ENCODE measurements at places on chromosomes 11 and 22.

DNA sequence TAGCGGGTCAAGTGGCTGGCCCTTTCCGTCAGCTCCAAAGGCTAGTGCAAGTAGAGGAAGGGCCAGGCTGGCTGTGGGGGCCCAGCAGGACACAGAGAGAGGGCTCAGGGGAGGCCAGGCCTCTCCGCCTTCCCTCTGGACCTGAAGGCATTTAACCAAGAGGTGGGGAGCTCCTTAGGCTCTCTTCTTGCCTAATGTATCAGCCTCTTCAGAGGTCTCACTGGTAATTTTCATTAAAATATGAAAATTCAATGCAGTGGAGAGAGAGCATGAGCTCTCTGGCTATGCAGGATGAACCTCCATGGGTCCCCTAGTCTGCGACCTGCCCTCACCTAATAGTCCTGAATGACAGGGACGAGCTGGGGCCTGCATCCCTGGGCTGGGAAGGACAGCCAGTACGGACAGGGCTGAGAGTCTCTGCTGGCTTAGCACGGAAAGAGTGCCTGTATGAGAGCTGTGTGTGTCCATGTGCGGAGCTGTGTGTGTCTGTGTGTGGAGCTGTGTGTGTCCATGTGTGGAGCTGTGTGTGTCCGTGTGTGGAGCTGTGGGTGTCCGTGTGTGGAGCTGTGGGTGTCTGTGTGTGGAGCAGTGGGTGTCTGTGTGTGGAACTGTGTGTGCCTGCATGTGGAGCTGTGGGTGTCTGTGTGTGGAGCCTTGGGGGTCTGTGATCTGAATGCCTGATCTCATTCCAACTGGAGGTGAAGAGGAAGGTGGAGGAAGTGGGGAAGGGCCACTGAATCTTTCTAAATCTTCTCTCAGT is 2.4 kb downstream of the ALX4 start:
- DNase-seq = no peak

- no peak for DNase-seq
Measured at GRCh38 chr22:42410708-42411107, 21.5 kb downstream of the NFAM1 start.

DNA sequence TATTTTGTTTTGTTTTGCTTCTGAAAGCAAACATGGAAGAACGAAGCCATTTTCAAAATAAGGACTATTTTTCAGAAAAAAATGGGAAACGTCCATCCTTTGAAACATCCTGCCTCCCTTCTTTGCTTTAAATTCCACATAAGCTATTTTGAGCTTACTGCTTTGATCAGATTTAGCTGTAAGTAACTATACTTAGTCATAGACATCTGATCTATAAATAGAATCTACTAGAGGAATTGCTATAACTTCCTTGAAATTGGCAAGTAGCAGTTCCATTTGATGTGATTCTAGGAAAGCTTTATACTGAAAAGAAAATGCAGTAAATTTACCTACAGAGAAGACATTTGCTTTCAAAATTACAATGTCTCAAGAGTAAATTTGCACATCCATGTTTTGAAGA is 305.8 kb downstream of the TTC28 start:
- DNase-seq = no peak

DNA sequence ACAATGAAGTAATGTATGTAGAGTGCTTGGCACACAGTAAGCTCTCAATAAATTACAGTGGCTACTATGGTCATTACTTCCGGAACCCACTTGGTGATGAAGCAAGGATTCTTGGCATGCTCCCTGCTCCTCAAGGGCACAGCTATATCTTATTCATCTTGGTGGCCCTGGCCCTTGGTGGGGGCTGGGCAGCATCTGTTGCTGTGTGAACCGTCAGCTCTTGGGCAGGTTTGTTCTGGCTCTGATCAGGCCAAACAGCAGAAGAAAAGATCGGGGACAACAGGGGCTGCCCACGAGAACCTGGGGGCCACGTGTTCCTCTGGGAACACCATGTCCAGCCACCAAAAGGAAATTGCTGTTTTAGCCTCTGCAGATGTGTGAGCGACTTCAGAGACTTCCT is 136.9 kb upstream of the SYT13 start:
- DNase-seq = no peak

GRCh38 chr22:18005201-18005926 is 19.0 kb downstream of the MICAL3 start:
- no peak for DNase-seq

DNA sequence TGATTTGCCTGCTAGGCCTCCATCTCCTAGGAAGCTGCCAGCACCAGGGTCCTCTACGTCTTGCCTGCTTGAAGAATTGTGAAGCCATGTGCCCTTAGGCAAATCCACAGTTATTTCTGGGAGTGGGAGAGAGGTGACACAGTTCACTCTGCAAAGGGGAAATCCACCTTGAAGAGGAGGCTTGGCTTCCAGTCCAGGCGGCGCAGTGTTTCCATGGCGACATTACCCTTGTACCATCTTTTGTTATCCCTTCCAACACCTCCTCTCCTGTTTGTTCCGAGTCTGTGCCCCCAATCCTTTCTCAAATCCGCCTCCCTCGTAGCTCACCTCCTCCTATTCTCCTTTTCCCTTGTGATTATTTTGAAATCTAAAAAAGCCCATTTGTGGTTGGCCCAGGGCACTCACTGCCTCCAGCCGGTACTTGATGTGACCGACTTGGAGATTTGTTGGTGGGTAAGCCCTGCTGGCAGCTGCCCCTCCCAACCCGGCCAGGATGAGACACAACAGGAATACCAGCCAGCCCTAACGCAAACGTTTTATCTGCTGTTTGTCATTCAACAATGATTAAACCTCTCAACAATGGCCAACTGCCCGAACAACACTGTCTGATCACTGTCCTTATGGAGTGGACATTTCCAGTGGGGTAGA is 18.4 kb downstream of the SYT13 start:
- DNase-seq = no peak
